ENCODE measurements at places on chromosomes 7 and 10.
A peak's percentile ranks its signal among the peaks of the same experiment; 100 is the strongest.

GRCh38 chr7:126210707-126211106, 1042.0 kb downstream of the GRM8 start:
- no peak for DNase-seq

DNA sequence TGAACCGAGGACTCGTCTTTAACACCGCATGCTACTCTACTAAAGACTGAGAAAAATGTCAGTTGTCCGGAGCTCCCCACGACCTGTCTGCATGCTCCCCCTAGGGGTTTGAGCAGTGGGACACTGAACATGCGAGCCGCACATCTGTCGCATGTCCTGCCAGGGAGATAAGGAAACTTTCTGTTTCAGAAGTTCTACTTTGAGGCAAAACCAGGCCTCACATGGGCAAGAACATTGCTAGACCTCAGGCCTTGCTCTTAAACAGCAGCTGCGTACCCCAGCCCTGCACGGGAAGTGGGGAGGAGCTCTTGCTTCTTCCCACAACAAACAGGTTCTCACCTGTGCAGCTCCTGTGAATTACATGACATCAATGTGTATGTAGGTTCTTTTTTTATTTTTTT, 30.3 kb upstream of the HERPUD2 start:
- DNase-seq, result no peak

DNA sequence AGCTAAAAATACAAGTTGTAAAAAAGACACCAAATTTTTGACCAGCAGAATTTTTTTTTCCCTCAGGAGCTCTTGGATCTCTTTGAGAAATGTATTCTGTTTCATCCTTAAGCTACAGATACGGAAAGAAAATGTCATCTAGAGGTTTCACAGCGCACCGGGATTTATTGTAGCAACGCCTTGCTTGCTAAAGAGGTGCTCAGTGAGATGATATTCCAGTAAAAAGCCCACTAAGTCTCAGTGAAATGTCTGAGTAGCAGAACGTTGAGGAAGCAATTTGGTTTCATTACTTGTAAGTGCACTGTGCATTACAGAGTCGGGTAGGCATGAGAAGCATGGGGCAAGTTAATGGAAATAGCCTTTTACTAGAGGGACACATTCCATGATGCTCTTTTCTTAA, 62.5 kb downstream of the GLRX3 start:
- no peak for DNase-seq

GRCh38 chr10:109149666-109150350, 773.5 kb downstream of the XPNPEP1 start:
- DNase-seq, result no peak

DNA sequence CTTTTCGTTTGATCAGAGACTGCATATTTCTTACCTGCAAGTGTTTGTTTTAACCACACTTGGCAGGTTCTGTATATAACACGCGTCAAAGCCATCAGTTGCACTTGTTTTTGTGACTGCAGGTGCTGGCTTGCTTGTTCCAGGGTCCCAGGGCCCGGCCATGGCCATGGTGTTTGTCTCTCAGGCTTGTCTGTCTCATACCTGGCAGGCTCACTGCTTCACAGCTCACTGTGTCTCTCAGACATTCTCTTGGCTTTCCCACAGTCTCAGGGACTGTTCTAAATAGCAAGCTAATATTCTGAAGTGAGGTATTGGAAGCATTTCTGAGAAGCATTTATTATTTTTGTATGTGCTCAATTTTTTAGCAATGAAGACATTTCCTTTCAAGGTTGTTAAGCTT, 46.9 kb downstream of the GPR141 start:
- no peak for DNase-seq

DNA sequence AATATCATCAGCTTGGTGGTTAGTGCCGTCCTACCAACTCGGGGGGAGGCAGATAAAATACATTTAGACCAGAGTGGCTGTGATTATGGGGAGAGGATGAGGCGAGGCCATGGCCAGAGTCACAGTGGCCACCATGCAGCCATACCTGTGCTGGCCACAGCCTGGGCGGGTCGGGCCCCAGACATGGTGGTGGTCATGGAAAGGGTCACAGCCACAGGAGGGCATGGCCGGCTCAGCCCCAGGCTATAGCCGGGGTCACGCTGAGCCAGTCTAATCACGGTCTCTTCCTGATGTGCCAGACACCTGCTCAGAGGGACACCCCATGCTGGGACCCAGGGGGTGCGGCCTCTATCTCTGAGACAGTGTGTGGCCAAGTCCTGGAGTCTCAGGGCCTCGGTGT, 10.2 kb downstream of the ADGRA1 start:
- no peak for DNase-seq

- DNase-seq, result no peak
Observed at GRCh38 chr7:148849393-148850098, 34.5 kb downstream of the EZH2 start.

DNA sequence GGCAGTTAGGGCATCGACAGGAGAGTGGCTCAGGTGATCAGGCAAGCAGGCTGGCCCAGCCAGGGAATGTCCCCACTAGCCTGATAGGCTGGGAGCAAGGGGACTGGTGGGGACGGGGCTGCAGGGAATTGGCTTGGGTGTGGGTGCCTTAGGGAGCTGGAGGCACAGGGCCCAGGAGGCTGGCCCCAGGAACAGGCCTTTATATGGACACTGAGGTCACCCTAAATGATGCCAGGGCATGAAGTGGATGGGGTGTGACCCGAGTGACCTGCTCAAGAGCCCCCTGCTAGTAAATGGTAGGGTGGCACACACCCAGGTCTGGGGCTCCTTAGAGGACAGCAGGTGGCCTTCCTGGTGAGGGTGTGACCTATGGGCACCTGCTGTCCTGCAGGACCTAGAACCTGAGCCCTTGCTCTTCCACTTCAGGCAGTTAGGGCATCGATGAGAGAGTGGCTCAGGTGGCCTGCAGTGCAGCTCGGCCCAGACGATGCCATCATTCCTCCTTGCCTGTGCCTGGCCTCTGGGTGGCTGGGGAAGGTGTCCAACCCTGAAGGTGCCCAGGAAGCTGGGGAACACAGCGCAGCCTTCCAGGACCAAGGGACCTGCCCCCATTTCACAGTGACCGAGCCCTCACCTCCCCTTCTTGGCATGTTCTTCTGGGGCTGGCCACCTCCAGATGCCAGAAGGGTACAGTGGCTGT, 51.7 kb upstream of the LEP start:
- no peak for DNase-seq

- DNase-seq, result no peak
Observed at GRCh38 chr7:55508221-55509011, 63.9 kb downstream of the VOPP1 start.

DNA sequence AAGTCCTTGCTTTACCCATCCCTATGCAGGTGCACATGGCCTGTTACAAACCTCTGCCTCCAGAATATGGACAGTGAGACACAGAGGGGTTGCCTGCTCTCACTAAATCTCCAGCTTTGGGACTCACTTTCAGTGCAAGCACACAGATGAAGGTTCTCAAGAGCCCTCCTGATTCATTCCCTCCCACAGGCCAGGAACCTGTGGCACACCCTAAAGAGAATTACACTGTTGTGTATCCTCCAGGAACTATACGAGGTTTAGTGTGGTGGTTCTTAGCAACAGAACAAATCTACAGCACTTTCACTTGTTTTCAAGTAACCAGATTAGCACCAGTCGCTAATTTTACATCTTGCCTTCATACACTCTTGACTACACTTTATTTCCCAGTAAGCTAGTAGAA, 192.3 kb downstream of the PLXNA4 start:
- DNase-seq, result no peak

DNA sequence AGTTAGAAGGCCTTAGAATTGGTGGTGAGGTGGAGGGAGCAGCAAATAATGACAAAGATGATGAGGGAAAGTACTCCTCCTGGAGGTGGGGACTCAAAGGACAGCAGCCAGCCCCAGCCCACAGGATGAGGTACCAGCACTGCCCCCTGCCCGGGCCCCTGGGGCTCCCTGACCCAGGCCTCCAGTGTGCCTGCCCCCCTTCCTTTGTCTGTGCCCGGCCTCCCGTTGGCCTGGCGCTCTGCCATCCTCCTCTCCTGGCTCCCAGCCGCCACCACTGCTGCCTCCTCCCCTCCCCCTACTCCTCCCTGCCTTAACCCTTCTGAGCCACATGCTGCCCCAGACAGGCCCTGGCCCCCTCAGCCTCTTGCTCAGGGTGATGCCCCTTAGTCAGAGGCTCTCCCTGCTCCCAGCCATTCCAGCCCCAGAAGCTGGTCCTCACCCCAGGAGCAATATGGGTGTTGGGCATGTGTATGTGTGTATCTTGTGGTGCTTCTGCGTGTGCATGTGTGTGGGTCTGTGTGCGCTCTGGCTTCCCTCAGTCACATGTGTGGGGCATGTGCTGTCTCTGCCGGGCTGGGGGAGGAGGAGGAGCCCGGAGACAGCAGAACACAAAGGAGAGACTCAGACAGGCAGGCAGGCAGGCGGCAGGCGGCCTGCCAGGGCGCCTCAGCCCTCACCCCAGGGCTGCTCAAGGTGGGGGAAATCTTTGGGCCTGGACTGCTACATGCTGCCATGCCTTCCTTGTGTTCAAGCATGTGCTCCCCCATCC, 2.6 kb downstream of the LDB1 start:
- peak; percentile 68 for DNase-seq

- DNase-seq, result no peak
Observed at GRCh38 chr7:132767378-132767777, 191.1 kb upstream of the PLXNA4 start.

DNA sequence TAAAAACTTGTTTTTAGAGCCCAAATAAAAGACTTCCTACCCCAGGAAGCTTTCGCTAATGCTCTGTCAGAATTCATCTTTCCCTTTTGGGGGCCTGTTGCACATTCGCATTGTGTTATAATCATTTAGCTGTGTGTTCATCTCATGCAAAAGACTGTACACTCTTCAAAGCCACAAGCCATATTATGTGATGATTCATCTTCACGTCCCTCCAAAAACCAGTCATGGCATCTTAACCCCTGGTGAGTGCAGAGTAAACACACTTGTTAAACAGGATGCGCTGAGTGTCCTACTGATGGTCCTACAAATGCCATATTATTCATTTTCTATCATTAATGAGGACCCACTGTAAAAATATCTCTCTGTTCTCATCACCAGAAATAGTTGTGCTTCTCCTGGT, 235.4 kb downstream of the KIAA1217 start:
- DNase-seq, result no peak

DNA sequence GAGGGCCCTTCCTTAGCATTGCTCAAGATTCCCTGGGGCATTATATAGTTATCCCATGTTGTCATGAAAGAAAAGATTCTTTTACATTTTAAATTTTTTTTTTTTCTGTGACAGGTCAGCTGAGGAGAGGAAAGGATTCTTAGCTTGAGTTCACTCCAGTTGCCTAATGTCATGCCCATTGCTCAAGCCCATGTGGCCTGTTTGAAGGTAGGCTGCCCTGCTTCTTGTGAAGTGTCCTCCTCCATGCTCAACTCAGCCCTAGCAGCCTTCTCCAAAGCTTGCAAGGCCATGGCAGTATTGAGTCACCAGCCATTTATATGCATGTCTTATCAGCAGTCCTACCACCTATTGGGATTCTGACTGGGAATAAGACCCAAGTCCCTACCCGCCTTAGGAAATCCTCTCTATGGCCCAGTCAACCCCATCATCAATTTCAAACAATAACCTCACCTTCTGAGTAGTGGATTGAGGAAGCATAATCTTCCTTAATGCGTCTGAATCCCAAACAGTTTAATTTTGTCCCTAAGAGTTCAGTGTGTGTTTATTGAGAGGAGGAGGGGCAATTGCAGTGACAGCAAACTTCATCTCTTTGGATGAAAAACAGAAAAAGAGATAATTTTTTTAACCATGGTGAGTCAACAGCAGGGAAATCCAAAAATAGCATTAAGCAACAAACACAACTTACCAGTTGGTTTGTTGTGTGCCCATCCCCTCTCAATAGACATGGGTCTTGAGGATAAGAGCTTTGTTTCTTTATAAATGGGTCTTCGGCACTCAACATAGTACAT, 38.6 kb upstream of the WASL start:
- no peak for DNase-seq

DNA sequence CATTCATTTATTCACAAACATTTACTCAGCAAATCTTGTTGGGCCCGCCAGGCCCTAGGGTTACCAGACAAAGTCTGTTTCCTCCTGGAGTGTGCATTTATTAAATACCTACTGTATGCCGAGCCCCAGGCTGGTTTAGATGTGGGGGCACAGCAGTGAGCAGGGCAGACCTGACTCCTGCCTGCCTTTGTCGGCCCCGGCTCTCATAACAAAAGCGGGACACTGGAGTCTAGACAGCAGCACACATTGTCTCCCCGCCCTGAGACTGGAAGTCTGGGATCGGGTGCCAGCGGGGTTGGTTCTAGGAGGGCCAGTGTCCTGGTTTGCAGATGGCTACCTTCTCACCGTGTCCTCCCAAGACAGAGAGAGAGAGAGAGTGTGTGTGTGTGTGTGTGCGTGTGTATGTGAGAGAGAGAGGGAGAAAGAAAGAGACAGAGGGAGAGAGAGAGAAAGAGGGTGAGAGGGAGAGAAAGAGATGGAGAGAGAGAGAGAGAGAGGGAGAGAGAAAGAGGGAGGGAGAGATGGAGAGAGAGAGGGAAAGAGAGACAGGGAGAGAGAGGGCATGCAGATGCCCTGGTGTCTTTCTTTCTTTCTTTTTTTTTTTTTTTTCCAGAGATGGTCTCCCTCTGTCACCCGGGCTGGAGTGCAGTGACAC, 25.9 kb downstream of the ELFN1 start:
- DNase-seq, result no peak

- peak; percentile 92 for DNase-seq
Observed at GRCh38 chr7:24572997-24573553, at the start of gene PALS2. PALS2 (plus strand) TSS chr7:24573452; CDS start chr7:24623668, 50,216 bp downstream.

DNA sequence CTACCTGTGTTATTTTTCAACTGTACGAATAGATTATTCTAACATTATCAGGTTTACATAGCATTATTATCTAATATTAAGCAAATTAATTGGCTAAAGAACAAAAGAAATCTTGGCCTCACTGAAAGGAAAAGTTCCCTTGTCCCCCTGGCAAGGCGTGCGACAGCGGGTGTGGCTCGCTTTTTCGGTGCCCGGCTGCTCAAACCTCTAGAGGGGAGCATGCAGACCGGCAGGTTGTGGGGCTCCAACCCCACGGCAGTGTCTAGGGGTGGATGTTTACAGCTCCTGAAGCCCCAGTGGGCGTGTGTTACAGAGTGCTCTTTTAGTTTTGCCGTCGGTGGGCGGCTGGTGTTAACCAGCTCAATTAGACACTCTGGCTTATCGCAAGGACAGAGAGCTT, 456.4 kb downstream of the TNS3 start:
- DNase-seq, result no peak

All from AG08396 (cell line).